AG10803 (cell line): ENCODE measurements at places on chromosomes 12 and 14.

DNA sequence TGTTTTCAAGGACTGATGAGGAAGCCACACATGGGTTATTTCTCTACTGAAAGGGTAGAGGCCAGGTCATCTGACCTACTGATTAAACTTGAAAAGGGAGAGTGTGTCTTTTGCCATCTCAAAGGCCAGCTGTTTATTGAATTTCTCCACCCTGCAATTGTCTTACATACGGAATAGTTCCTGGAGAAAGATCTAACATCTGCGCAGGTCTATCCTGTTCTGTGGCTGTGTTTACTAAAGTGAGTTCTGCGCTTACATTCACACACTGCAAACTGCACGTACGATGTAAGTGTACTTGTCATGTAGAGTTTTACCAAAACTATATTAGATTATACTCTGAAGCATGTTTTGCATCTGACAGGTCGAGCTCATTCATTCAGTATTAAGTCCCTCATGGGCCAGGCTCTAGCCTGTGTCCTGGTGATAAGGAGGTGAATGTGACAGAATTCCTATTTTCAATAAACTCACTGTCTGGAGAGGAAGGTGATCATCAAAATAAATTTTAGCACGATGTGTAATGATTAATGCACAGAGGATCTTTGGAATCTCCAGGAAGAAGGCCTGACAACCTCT, 96.6 kb downstream of the PRKCH start:
- DNase-seq: no peak

DNA sequence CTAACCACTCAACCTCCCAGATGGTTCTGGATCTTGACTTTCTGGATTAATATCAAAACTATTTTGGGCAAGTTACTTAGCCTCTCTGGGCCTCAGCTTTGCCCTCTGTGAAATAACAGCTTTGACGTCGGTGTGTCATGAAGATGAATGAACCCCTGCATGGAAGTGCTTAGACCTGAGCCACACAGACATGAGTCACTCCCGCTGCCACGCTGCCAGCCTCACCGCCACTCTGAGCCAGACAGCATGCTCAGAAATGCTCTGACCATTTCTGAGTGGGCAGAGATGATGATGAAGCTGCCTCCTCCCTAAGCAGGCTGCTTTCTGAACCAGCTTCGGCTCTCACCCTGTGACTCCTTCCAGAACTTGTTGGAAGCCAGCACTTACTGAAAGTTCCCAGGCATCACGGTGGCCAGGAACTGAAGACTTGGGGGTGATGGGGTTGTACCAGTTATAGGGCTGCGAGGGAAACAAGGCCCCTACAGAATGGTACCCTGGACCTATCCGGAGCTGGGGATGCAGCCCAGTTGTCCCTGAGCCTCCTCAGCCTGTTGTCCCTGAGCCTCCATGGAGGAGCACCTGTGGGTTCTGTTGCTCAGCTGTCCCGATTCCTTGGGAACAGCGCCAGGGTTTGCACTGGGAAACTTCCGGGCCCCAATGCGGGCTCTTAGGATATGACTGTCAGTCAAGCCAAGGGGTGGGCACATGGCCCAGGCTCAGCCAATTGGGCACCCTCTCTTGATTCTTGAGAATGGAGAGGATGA, 2.0 kb upstream of the CCDC197 start:
- peak; percentile 86 for DNase-seq

- DNase-seq: peak; percentile 65
Measured at GRCh38 chr14:88904864-88905263, 80.4 kb downstream of the TTC8 start.

DNA sequence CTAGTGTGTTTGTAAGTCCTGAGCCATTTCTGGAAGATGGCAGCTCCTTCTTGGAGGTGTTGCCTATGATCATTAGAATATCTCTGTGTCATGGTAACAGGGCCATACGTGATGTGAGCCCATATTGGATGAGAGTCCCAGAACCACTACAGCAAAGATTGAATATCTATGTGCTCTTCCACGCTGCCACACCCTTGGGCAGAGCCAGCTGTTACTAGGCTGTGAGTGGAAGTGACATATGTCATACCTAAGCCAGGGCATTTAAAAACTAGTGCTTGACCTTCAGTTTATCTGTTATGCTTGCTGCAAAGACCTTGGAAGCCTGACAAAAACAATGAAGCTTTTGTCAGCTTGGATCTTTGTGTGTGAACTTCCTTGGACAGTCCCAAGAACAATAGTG, 495.1 kb upstream of the CCDC196 start:
- DNase-seq: no peak

GRCh38 chr12:98821232-98821631, 176.1 kb downstream of the APAF1 start:
- no peak for DNase-seq

GRCh38 chr12:4506430-4506829, 32.3 kb upstream of the RAD51AP1 start:
- DNase-seq: no peak

- DNase-seq: no peak
Measured at GRCh38 chr12:120978296-120979219, at the start of gene HNF1A. Gene HNF1A, plus strand, starts transcription at chr12:120978543. Its CDS starts 226 bp downstream, at chr12:120978769.

DNA sequence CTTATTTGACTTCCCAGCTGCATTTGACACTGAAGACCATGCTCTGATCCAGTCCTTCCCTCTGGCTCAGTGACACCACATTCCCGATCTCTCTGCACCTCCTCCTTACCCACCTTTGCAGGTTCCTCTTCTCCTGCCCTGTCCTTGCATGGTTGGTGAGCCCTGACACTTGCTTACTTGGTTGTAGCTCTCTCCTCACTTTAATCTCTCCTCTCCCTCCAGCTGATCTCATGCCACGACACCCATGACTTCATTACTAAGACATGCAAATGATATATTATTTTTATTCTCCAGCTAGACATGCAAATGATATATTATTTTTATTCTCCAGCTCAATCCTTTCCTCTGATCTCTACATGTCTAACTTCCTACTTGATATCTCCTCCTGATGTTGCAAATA, at the start of gene SERPINA9:
Gene SERPINA9 (minus strand): TSS at position 175 of the 400 bp plus-strand sequence. CDS start 6,357 bp downstream, outside the sequence.
- DNase-seq: no peak
